ENCODE measurements at places on chromosomes 5 and 9.

DNA sequence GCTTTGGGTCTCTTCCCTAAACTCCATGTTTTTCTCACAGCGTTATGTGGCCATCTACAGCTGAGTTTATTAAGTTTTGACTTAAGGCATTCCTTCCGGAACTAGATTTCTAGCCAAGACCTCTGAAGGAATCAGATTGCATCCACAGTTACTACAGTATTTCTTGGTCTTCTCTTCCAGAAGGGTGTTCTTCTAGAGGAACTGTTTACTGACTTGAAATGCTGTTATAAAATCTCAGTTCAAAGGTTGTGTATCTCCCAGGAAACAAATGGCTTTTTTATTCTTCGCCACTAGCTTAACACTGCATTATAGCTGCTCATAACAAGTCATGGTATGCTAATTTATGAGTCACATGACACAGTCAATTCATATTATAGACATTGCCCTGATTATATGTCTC lies 55.3 kb upstream of the RAD23B start:
- no peak for DNase-seq

GRCh38 chr5:107476783-107477182 lies 194.0 kb downstream of the EFNA5 start:
- no peak for DNase-seq

- DNase-seq = no peak
Observed at GRCh38 chr9:4584636-4585035, 77.5 kb upstream of the PLPP6 start.

DNA sequence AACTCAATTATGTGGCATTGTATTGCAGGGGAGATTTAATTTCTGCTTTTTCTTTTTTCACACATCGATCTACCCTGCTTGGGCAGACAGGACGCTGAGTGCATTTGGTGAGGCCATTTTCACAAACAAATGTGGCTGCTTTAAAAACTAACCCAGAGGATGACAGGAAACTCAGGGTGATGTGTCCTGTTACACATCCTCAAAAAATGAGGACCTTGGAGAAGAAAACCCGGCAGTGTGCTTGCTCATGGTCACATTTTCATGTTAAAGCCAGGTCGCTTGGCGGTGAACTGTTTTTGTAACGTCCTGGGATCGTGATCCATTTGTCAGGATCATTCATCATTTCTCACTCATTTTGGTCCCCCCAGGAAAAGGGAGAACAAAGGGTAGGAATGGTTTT lies 478.3 kb upstream of the ADAMTS16 start:
- no peak for DNase-seq

- DNase-seq = no peak
Observed at GRCh38 chr5:132264546-132265335, 7.2 kb downstream of the PDLIM4 start.

- DNase-seq = no peak
Observed at GRCh38 chr5:14215901-14216300, 72.8 kb downstream of the TRIO start.

DNA sequence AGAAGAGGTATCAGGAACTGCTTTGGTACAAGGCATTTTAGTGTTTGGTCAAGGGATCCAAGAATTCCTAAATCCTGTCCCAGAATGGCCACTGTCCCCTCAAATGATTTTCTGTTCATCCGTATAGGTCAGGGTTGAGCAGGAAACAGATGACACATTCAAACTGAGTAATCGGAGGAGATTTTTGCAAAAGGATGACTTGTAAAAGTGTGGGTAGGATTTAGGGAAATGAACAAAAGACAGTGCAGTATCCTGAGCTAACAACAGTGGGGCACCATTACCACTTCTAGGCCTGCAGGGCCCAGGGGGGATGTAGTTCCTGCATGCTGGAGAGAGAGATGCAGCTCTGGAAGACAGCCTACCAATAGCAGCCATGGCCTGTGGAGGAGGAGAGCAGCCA lies 290.1 kb downstream of the ZSWIM6 start:
- no peak for DNase-seq

GRCh38 chr9:93871286-93871685 lies 83.9 kb downstream of the BARX1 start:
- no peak for DNase-seq

DNA sequence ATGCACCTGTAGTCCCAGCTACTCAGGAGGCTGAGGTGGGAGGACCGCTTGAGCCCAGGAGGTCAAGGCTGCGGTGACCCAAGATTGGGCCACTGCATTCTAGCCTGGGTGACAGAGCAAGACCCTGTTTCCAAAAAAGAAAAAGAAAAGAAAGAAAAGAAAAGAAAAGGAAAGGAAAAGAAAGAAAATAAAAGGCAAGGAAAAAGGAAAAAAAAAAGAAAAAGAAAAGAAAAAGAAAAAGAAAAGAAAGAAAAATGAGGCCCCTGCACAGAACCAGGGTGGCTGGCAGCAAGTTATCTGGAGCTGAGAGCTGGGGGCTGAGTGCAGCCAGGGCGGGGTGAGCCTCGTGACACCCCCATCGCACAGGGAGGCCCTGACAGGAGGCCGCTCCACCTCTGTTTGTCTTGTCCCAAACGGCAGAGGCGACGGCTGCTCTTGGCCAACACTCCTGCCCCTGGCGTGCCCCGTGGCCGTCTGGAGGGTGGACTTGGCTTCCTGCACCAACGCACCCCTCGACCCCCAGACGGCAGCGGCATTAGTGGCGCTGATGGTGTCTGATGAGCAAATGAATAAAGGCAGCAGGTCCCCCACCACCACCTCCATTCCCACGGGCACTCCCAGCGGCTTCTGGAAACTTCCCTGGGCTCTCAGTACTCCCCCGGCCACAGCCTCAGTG lies 16.7 kb downstream of the EXD3 start:
- DNase-seq = no peak

DNA sequence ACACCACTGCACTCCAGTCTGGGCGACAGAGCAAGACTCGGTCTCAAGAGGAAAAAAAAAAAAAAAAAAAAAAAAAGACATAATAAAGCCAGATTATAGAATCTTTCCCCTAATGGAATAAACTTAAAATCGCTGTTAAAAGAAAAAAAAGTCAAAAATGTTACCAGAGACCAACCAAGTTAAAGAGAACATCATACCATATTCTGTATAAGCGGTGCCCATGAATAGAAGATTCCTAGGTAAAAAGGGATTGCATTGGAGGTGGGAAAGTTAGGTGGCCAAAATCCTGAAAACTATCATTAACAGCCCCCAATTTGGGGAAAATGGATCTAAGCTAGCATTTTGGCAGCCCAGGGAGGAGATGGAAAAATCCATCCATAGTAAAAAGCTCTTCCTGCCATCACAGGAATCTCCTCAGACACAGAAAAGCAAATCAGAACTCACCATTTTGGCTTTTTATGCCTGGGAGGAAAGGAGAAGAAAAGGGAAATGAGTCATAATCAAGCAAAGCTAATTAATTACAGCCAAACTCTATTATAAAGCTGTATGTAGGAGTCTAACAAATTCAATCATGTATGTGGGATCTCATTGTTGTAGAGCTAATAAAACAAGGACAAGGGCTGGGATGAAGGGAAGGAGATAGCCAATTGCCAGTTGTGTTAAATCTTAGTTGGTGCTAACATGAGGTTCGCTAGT lies 363.8 kb downstream of the ARL15 start:
- DNase-seq = no peak

DNA sequence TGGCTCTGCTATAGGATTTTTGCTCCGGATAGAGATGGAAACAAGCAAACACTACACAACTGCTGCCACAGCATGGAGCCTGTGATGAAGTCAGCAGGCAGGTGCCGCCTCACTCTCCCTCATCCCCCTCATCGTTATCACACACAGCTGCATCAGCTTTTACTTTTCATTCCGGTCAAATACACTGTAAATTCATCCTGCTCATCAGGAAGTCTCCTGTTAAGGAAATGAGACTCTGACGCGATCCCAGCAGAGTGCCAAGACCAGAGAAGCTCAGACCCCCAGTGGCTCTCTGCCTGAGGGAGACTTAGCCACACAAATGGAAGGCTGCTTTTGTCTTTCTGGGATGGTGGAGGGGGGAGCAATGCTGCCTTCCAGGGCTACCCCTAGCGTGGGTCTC lies 270.2 kb downstream of the ELAVL2 start:
- DNase-seq = no peak
